Osteoblast (primary cell): ENCODE measurements at places on chromosomes 4 and X. TPM values are rescaled to one million over a fixed set of nuclear protein-coding genes. Genes with fewer than 3 reads are reported as not detected.

- no peak for DNase-seq
Observed at GRCh38 chr4:105060628-105061027, 86.0 kb upstream of the TET2 start.

DNA sequence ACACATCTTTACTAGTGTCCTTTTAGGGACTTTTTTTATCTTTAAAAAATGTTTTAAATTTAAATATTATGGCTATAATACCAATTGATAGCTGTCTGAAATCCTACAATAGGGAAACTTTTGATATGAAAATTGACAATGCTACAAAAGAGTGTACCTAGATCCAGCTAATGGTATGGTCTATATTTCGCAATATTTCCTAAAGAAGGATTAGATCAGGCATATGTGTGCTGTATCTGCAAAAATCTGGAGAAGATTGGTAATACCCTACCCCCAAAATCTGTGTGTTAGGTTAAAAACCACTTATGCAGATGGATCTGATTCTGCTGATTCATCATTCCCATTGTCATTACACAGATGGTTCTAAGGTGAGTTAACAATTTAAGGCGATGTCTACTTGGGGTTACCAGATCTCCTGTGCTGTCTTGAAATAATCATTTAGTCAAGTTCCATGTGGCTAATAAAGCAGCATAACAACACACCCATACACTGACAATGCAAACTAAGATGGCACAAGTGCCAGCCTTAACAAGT is 137.1 kb downstream of the GASK1B start:
- no peak for DNase-seq

Gene IQCM
- total RNA-seq, result not detected in 2 replicates

Gene SLC25A31
- total RNA-seq, result not detected in 2 replicates

Gene SLC25A14
- 10.9 and 13.3 TPM in 2 replicates for total RNA-seq

Gene HPRT1
- total RNA-seq, result 6.2 and 9.4 TPM in 2 replicates

DNA sequence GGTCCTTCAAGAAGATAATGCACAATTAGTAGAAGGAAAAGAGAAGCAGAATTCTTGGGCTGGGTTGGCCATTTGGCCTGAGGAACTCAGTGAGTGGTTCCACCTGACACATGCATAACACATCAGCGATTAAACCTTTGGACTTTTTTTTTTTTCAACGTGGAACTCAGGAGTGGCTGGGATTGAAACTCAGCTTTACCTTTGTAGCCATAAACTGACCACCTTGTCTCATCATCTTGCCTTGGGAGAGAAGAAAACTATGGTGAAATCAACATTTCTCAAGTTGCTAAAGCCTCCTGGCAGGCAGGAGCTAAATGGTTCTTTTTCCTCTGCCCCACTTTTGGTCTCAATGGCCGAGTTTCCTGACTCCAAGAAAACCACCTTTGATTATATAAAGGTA is 16.3 kb downstream of the PTTG2 start:
- DNase-seq, result no peak

- no peak for DNase-seq
Observed at GRCh38 chr4:158010361-158010760, 162.5 kb downstream of the GASK1B start.

GRCh38 chrX:53047228-53047627 is 1.4 kb upstream of the GPR173 start:
- DNase-seq, result no peak

DNA sequence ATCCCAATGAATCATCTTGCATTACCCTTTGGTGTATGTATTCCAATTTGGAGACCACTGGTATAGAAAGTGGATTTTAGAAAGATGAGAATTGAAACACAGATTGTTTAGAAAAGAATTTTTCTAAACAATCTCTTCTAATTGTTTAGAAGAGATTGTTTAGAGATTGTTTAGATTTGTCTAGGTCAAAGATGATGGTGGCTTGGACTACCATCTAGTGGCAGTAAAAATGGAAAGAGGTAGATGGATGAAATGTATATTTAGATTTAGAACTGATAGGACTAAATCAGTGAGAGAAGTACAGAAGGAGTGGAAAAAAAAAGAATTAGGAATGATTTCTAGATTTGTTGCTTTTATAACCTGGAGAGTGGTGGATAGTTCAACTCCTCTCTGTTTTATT is 70.6 kb downstream of the ARSJ start:
- no peak for DNase-seq

DNA sequence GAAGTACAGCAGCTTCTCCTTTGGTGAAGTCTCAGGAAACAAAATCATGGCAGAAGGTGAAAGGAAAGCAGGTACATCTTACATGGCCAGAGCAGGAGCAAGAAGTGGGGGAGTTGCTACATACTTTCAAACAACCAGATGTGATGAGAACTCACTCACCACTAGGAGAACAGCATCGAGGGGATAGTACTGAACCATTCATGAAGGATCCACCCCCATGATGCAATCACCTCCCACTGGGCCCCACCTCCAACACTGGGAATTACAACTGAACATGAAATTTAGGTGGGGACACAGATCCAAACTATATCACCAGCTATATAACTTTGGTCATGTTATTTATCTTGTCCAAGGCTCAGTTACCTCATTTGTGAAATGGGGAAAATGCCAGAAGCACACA is 159.4 kb downstream of the OPHN1 start:
- no peak for DNase-seq
